ENCODE measurements at places on chromosomes 6 and 20. TPM values are rescaled to one million over a fixed set of nuclear protein-coding genes. Genes with fewer than 3 reads are reported as not detected.

ADGRF1 gene
- not detected for total RNA-seq

GSTA3 gene
- not detected for total RNA-seq

RUNX2 gene
- not detected for total RNA-seq

TBX18 gene
- total RNA-seq, result 31.5 TPM

SPATA25 gene
- 0.97 TPM for total RNA-seq

NOTCH4 gene
- 52.3 TPM for total RNA-seq

GPRC6A gene
- not detected for total RNA-seq

LRRC73 gene
- total RNA-seq, result 0.32 TPM

SLC4A11 gene
- 1.9 TPM for total RNA-seq

TINAG gene
- 0.32 TPM for total RNA-seq

SNAP25 gene
- 0.15 TPM for total RNA-seq

SNX21 gene
- 32.5 TPM for total RNA-seq

SLC44A4 gene
- total RNA-seq, result 0.32 TPM

TNF gene
- under 0.01 TPM for total RNA-seq

FOXP4 gene
- 1.9 TPM for total RNA-seq

BPIFB2 gene
- not detected for total RNA-seq

MYLK2 gene
- total RNA-seq, result 0.32 TPM

BTN1A1 gene
- not detected for total RNA-seq

PEX7 gene
- total RNA-seq, result 8.5 TPM

RAB44 gene
- not detected for total RNA-seq

ILRUN gene
- total RNA-seq, result 42.9 TPM
